Activated naive CD4-positive, alpha-beta T cell (primary cell): ENCODE measurements at places on chromosomes 1 and 21.

DNA sequence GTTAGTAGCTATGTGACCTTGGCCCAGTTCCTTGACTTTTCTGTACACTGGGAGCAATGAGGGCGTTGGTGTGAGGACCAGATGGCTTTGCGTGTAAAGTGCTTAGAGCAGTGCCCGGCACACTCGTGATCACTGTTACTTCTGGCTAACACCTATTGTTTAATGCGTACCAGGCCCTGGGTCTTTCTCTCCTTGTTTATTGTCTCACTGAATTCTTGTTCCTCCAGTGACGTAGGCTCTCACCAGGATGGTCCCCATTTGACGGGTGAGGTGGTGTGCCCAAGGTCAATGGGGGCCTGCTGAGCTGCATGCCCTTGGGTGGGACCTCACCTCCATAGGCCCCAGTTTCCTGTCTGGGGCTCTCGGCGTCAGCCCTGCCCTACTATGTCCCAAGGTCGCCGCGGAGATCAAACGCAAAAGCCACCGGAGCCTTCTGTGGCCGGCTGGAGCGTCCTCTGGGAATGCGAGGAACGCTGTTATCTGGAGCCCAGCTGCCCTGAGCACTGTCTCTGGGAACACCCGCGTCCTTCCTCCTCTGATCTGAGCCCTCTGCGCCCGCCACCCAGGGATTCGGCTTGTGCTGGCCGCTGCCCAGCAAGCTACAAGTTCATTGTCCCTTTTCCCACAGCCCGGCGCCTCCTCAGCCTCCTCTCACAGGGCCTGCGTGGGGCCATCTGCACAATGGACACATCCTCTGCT, 28.9 kb downstream of the ALPL start:
- no peak for DNase-seq

GRCh38 chr1:167738158-167738557, 16.4 kb downstream of the MPZL1 start:
- no peak for DNase-seq

GRCh38 chr1:91578320-91579109, 77.9 kb downstream of the CDC7 start:
- no peak for DNase-seq

GRCh38 chr1:5751163-5751540, 241.1 kb downstream of the NPHP4 start:
- no peak for DNase-seq

GRCh38 chr1:157096881-157097280, 2.7 kb downstream of the ETV3L start:
- no peak for DNase-seq

DNA sequence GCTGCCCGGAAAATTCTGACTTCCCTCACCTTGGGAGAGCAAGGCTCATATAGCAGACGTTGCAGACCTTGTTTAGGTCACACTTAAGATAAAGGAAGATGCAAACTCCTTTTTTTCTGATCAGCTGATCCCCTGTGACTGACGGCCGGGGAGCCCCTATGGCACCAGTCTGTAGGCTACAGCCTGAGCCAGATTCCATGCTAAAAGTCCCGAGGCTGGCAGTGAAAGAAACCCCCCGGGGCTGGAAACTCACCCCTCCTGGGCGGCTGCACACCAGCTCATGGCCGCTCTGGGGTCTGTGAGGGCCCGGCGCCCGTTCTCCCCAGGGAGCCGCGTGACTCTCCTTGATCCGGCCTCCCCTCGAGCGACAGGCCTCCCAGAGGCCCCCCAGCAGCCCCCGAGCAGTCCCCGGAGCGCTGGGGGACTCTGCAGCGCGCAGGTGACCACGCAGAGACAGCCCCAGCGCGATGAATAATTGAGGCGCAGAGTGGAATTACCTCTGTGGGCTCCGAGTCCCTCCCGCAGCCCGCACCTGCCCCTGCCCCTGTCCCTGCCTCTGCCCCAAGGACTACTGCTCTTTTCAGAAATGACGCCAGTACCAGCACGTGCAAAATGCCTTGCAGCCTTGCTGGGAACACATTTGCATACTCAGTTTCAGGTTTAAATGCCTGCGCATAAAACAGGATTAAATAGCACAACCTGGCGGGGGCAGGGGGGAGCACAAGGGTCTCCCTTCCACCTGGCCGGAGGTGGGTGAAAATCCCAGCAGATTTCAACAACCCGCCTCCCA, 62.6 kb upstream of the CLDN14 start:
- DNase-seq = no peak

DNA sequence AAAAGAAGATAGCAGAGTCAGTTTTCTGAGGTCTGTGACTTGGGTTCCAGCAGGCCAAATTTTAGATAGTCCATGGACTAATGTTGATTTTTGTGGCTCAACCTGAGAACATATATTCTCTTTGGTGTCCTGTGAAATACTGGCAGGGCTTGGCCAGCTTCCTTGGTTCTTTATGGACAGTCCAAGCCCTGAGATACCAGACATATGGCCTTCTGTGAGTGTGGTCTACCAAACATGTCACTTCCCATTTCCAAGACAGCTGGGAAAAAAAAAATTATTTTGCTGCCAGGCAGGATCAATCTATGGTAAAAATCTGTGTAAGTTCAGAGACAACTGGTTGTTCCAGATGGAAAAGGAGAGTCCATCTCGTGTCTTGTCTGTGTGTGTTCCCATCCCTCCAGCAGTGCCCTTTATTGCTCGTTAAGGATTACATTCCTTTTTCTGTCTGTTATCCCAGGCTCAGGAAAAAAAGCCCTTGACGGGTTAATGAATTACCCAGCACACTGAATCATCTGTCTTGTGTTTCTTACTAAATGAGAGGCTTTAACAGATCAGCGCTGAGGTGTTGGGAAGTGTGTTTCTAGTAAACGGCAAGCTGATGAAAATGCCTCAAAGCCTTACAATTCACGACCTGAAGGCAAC, 33.4 kb upstream of the XPR1 start:
- DNase-seq = no peak

DNA sequence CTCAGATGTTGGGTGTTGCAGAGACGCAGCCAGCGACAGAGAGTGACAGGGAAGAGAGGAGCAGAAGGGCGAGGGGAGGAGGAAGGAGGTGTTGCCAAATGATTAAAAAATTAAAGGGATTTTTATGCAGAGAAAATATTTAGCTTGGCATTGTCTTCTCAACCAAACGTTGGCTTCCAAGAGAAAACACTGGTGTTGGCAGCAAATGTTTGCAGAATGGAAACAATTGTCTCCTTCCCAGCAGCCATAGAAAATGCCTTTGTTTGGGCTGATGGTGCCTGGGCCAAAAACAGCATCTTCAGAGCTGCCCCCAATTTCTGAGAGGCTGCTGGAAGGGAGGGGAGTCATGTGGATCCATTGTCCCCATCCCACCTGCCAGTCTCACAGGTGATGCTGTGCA, 29.7 kb upstream of the GRIK3 start:
- DNase-seq = no peak

DNA sequence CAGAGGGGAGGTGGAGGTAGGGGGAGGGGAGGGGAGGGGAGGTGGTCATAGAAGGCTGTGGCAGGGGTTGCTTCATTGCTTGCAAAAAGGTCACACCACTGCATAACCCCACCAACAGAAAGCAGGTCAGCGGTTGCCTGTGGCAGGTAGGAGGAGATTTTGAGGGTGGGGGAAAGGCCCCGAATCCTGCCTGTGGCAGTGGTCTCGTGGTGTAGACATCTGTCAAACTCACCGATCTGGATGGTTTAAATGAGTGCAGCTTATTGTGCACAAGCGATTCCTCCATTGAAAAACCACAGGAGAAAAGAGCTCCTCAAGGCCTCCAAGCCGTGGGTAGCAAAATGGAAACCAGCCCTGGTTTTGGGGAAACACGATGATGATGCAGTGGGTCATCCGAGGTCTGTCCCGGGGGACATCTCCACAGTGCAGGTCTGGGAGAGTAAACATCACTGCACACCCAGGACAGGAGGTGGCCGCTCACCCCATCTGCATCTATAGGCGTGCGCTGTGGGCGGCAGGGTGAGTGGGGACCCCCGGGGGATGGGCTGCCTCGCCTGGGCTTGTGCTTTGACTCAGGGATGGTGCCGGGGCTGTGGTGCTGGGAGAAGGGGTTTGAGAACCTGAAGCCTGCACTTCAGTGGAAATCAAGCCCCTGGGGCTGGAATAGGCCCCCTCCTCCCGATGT, 112.3 kb downstream of the CRYAA start:
- no peak for DNase-seq

GRCh38 chr21:16040601-16041000, 310.8 kb downstream of the USP25 start:
- DNase-seq = no peak

- no peak for DNase-seq
Observed at GRCh38 chr1:12129624-12130023, 37.2 kb upstream of the TNFRSF1B start.

DNA sequence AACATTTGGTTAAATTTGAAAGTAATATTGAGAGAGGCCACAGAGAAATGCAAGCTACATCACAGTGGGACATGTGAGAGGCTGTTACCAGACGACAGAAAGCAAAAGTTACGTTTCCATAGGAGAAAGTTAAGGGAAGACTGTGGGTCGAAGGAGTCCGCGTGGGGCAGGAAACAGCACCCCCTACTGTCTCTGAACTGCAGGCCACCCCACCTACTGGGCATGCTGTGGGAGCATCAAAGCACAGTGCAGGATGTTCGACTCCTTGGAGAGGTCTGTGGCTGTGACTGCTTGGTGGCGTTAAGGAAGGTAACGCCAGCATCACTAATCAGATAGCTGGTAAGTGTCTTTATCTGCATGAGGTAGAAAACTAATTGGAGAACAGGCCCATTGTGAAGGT, 123.9 kb downstream of the PTBP2 start:
- DNase-seq = no peak
